NCI-H446 (cell line): ENCODE measurements at places on chromosomes 2 and 18.

DNA sequence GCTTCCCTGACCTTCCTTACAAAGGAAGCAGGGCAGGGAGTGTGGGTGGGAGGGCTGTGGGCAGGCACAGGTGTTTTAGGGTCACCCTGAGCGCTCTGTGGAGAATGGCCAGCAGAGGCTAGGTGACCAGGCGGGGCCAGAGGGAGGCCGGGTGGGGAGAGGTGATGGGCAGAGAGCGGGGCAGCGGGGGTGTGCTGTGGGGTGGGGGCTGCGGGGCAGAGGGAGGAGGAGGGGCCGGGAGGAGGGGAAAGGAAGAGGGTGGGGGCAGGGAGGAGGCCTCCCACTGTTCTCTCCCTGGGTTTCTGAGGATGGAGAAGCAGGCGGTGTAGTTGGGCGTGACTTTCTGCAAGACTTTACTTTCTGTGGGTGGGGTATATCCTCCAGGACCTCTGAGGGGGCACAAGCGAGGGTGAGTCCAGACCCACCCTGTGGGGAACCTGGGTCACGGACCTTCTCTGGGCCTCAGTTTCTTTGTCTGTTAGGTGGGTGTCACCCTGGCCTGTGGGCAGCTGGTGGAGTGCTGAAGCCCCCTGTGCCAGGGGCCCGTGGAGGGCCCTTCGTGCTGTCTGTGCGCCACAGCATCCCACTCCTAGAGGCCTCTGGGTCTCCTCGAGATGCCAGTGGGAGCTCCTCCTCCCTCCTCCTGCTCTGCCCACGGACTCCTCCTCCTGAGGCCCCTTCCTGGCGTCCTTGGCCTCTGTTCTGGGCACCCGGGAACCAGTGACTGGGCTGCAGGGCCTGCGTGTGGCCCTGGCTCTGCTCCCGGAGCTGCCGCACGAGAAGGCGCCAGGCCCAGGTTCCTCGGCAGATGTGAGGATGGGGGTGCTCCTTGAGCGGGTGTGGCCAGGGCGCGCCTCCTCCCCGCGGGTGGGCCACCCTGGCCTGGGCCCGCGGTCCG, 6.3 kb upstream of the NEU4 start:
- no peak for DNase-seq

- no peak for DNase-seq
These were observed 127.4 kb downstream of the CACNB4 start for GRCh38 chr2:151971301-151972051.

- no peak for DNase-seq
These were observed 130.6 kb downstream of the LNPK start for GRCh38 chr2:175871331-175872004.

GRCh38 chr2:105796131-105796638, 51.5 kb downstream of the NCK2 start:
- DNase-seq = no peak

GRCh38 chr2:64631771-64632170, 21.9 kb downstream of the SERTAD2 start:
- DNase-seq = no peak

GRCh38 chr2:152062125-152063091, 36.4 kb downstream of the CACNB4 start:
- peak; percentile 61 for DNase-seq

GRCh38 chr18:46373791-46374190, 269.6 kb downstream of the HAUS1 start:
- no peak for DNase-seq

DNA sequence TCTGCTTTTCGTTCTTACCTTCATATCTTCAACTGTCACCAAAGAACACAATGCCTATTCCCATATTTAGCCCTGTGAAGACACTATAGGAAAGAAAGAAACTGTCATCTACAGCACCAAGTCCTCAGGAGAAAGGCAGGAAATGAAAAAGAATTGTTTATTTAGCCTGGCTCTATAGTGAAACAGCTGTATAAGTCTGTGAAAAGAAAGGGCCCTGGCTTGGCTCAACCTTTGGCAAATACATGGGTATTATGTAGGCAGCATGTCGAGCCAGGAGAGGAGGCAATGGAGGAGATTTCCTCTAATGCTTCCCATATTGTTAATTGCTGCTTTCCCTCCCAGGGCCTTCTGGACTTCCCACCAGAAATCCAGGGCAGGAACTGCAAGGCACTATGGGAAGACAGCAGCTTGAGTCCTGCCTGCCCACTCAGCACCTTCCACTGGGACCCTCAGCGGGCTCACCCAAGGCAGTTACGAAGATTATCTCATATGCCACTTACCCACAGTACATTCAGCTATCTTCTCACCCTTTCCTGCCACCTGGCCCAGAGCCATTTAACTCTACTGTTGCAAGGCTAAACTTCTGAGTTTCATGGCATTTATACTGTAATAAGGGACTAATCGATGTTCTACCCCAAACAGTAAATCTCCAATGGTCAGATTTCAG, 30.1 kb downstream of the SLC8A1 start:
- DNase-seq = peak; percentile 11

DNA sequence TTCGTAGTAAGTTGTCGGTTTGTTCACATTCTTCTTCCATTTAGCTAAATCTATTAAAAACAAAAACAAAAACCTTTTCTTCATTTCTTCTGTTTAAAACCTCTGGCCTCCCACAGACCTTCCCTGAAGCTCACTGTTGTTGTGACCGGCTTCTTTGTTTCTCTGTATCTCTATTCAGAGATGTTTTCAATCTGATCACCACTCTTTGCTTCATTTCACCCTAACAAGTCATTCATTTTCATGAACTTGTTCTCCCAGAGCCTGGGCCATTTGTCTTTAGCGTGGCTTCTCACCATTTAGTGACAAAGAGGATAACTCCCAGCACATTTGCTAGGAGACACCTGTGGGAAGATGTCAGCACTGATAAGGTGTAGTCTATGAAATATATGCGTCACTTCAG, 794.2 kb downstream of the ERBB4 start:
- DNase-seq = no peak

DNA sequence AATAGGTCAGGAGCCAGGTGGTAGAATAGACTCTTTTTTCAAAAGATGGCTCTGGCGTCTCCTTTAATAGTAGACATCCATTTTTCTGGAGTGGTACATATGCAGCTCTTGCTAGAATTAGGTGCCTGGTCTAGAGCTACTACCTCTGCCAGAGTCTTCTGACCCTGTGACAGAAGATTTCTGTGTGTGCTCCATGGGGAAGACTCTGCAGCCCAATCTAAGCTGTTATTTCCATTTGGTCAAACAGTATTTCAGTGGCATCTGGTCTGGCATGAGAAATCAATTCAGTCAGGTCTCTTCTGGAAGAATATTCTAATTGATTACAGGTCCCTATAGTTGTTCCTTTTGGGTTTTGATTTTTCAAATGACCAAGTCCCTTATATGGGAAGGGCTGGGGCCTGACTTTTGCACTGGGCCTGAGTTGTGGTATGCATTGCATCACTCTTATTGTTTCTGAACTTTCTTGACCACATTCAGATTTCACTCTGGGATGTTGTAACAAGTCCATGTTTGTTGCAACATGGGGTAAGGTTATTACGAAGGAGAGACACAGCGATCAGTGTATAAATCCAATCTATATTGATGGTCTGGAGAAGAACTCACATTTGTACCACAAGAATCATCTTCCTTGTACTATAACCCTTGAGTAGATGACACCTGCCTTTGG, 12.1 kb downstream of the MXD1 start:
- DNase-seq = no peak

GRCh38 chr2:237886685-237887481, 27.5 kb downstream of the RAMP1 start:
- DNase-seq = peak; percentile 68

DNA sequence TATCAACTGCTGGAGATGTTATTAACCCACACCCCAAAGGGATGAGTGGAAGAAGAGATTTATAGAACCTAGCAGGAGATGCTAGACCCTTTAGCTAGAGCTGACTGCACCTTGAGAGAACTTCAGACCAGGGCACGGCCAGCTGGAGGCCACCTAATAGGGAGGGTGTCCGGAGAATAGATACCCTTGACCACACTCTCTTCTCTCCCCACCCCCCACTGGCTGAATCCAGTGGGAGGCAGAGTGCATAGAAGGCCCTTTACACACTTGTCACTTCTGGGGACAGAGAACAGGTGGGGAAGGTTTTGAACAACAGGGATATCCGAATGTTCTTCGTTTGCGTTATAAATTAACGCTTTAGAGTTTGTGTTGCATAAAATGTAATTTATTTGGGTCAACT, 84.6 kb downstream of the PHLPP1 start:
- DNase-seq = no peak

GRCh38 chr2:124283096-124283495, 258.0 kb downstream of the CNTNAP5 start:
- peak; percentile 12 for DNase-seq

DNA sequence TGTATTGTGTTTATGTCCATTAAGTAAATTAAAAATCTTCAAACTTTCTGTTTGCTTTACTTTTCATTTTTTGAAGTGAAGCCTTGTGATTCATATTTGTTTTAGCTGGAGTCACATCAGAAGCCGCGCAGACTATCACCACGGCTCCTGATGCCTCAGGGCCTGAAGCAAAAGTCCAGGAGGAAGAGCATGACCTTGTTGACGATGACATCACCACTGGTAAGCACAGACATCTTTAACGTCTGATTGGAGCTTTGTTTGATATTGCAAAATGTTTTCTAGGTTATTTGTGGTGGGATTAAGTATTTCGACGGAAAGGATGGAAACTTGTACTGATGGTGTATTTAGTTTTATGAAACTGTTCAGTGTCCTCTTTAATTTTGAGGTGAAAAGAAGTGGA, 164.8 kb downstream of the WDR7 start:
- DNase-seq = no peak

DNA sequence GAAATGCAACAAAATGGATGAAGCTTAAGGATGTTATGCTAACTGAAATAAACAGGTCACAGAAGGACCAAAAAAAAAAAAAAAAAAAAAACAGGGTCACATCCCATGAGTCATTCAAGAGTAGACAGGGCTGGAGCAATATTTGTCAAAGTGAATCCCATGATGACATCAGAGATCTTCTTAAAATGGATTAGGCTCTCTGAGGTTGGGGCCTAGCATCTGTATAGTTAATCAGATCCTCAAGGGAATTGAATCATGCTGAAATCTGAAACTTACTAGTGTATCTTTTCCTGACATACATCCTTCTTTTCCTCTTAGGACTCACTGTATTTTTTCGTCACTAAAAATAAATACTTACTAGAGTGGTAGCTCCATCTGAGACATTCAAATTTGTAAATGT, 380.6 kb upstream of the NXPH2 start:
- peak; percentile 7 for DNase-seq

DNA sequence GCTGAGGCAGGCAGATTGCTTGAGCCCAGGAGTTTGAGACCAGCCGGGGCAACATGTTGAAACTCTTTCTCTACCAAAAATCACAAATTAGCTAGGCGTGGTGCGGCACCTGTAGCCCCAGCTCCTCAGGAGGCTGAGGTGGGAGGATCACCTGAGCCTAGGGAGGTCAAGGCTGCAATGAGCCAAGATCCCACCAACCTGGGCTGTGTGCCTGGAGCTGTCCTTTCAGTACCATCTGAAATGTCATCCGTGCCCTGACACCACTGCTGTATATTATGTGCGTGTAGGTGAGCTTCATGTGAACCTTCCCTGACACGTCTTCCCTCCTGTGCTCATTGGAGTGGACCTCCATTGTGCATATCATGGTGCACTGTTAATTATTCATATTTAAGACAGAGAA, 84.8 kb upstream of the HNRNPA3 start:
- no peak for DNase-seq

DNA sequence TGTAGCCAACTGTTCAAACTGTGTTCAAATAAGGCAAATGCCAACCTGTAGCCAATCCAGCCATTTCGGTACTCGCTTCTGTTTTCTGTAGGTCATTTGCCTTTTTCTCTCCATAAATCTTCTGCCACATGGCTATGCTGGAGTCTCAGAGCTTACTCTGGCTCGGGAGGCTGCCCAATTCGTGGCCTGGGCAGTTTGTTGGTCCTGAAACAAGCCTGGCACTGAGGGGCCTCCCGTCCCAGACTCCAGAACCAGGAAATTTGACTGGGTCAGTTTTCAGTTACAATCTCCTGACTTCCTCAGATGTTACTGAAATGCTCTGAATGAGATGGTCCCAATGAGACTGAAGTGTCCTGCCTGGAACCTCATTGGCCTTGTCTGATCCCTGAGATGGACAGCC, 120.8 kb upstream of the NPAS2 start:
- DNase-seq = no peak

DNA sequence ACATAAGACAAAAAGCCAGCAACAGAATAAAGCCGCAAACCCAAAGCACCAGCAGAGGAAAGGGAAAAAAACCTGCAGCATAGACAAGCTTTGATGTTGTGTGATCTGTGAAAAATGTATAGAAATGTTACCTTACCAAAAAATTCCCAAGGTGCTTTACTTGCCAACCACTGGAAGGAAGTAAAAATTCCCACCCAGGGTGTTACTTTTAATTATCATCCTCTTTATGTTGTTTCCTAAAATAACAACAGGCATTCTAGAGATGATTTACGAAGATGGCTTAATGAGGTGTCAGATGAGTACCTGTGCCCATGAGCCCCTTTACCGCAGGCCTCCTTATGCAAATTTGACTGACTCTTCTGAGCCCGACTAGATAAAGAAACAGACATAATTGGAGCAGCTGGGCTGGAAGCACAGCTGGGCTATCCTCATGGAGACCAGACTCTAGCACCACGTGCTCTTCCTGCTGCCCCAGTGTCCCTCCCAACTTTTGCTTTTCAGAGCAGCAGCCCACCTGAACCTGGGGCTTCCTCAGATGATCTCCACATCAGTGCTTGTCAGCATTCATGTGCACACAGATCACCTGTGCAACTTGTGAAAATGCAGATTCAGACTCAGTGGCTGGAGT, 41.5 kb downstream of the SRSF7 start:
- no peak for DNase-seq

- DNase-seq = peak; percentile 75
These were observed 6.1 kb upstream of the OTOF start for GRCh38 chr2:26483957-26484565.

GRCh38 chr18:3782901-3783300, 332.9 kb downstream of the TGIF1 start:
- DNase-seq = no peak

DNA sequence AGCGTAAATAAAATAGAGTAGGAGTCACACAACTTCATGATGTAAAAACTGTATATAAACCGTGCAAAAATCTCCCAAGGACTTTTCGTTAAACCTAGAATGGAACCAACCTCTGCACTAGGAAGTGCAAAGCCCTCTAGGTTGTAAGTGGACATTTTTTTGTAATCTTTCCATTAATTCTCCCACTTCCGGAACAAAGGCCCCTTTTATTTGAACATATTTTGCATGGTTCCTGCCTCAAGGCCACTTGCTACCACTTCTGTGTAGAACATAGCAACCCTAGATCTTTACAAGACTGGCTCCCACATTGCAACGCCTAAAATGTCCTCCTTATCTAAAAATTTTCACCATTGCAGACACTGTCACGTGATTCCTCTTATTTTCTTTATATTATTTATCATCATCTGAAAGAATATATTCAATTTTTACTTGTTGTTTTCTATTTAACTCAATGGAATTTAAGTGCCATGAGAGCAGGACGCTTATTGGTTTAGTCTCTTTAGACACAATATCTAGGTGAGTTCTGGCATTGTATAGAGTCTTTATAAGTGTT, 249.6 kb upstream of the TMEFF2 start:
- no peak for DNase-seq

GRCh38 chr2:31087491-31087890, 50.7 kb downstream of the GALNT14 start:
- DNase-seq = no peak

GRCh38 chr2:235951493-235951892, 216.7 kb downstream of the GBX2 start:
- no peak for DNase-seq

GRCh38 chr18:75844146-75844545, 416.6 kb upstream of the SMIM21 start:
- DNase-seq = no peak
